Activated CD4-positive, CD25-positive, alpha-beta regulatory T cell (primary cell): ENCODE measurements at places on chromosomes 11 and 22.

DNA sequence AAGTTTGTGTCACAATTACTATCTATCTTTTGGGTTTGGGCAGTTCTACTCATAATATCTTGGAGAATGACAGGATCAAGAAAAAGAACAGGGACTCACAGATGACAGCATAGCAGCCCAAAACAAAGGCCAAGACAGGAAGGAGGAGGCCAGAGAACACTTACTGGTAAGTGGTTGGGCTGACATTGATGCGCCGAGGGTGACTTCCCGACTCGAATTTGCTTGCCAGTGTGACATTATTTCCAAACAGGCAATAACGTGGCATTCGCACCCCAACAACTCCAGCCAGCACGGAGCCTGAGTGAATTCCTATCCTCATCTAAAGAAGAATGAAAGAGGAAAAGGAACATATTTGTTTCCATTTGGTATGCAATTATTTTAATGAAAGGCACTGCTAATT lies 309.9 kb downstream of the GUCY1A2 start:
- no peak for DNase-seq

- no peak for DNase-seq
These were observed 25.4 kb downstream of the YPEL1 start for GRCh38 chr22:21710156-21710555.

DNA sequence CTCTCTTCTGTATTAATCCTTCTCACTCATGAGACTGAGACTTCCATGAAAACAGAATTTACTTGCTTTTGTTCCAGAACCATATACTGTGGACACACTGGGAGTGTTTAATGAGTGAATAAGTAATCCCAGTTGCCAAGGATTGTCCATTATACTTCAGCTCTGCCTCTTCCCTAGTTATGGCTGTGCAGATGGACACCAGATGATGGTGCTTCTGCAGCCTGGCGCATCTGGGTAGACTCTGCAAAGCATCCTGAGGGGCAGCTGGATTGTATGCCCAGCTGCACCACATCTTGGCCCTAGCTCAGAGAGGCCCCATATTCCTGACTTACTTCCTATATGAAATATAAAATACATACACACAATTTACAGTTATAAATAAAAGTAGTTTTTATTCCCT lies 43.5 kb downstream of the DBX1 start:
- no peak for DNase-seq

GRCh38 chr11:66325263-66325671 lies 8.4 kb upstream of the CD248 start:
- DNase-seq, result no peak

GRCh38 chr11:115168229-115168671 lies 336.0 kb downstream of the CADM1 start:
- DNase-seq, result no peak

- DNase-seq, result no peak
These were observed 14.9 kb downstream of the SCYL1 start for GRCh38 chr11:65539744-65540289.

DNA sequence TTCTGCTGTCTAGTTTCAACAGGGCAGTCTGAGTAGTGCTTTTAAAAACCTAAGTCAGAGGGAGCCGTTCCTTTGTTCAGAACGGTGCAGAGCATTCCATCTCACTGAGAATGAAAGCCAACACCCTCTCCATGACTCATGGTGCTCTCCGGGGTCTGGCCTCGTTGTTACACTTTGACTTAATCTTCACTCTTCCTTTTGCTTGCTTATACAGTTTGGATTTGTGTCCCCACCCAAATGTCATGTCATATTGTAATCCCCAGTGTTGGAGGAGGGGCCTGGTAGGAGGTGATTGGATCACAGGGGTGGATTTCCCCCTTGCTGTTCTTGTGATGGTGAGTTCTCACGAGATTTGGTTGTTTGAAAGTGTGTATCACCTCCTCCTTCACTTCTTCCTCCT lies 292.2 kb downstream of the ST3GAL4 start:
- DNase-seq, result no peak

DNA sequence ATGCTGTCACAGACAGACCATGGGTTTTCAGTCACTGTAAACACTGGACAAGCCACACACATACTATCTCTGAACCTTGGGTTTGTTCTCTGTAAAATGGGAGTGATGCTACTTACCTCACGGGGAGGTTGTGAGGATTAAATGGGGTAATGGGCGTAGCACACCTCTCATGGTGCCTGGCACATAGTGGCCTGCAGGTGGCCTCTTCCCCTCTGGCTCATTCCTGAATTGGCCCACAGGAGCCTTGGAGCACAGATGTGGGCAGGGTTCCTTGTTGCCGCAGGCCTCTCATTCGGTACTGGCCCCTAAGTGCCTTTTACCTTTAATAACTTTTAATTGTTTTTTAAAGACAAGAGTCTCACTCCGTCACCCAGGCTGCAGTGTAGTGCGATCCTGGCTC lies 11.7 kb downstream of the MICAL2 start:
- no peak for DNase-seq

DNA sequence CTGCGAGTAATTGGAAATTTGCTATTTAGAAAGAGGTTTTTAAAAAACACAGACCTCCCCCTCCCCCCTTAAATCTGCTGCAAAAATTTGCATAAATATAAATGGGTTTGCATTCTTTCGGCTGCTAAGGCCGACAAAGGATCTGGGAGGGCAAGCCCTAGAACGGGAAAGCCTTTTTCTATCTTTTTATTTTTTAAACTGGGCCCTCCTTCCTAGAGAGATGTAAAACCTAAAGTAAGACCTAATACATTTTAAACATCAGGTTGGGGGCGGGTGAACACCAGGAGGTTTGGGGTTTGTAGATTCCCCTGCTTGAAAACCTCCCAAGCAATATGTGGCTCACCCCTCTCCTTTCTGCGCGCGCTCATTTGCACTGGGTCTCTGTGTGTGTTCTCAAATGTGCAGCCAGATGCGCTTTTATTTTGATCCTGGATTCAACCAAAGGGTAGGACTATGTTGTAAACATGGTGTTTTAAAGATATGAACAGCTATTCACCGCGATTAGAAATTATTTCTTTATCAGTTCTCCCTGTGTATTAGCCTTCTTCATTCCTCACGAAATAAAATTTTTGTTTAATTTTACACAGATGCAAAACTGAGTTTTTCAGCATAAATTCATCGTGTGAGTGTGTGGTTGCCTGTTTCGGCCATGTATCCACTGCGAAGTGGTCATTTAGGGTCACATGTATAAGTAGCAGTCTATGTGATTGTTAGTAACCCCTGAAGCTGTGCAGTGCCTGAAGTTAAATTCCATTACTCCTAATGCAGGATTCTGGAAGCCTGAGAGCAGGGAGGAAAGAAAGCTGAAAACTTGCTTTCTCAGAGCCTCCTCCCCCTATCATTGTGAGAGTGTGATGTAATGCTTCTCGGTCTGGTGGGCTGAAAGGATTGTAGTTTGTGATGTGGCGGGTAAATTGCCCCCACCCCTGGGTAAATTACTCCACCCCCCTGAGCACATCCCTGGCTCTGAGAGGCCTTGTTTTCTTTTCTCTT lies 988 bp downstream of the TNRC6B start:
- DNase-seq, result no peak

DNA sequence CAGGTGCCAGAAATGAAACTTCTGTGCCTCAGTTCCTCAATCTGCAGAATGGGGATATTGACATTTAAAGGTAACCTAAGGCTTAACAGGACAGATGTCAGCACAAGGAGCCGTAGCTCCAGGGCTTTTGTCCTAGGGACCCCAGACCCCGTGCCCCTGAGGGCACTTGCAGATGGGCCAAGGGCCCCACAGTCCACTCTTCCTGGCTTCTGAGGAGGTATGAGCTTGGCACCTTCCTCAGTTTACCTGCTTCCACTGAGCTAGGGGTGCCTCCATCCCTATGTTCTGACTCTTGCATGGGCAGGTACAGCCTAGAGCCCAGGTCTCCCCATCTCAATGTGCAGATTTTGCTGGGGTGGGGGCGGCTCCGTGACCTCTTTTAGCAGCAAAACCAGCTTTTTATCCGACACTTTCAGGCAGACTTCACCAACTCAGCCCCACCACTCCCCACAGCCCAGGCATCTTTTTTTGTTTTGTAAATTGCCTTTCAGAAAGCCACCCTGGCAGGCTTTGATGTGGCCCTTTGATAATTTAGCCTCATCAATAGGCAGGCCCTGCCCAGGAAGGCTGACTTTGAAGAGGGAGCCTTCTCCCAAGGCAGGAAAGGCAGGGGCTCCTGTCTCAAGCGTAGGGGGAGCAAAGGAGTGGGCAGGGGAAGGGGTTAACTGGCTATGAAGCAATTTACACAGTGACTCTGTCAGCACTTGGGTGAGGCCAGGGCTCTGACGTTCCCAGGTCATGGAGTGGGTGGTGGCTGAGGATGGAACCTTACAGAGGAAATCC lies 23.7 kb upstream of the FGF3 start:
- DNase-seq, result no peak

DNA sequence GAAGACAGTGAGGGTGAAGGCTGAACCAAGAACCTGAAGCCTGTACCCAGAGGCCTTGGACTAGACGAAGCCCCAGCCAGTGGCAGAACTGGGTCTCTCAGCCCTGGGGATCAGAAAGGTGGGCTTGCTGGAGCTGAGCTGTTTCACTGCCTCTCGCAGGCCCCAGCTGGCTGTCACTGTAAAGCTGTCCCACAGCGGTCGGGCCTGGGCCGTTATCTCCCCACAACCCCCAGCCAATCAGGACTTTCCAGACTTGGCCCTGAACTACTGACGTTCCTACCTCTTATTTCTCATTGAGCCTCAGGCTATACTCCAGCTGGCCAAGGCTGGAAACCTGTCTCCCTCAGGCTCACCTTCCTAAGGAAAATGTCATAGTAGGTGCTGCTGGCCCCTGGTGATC lies 4.1 kb downstream of the PPP1CA start:
- no peak for DNase-seq

GRCh38 chr22:22420580-22420979 lies 88.0 kb downstream of the ZNF280B start:
- no peak for DNase-seq

- no peak for DNase-seq
These were observed 8.5 kb downstream of the BIK start for GRCh38 chr22:43118953-43119458.

GRCh38 chr11:1129611-1130160 lies 28.1 kb upstream of the MUC5AC start:
- no peak for DNase-seq

GRCh38 chr11:113272281-113272680 lies 42.1 kb upstream of the TTC12 start:
- no peak for DNase-seq

DNA sequence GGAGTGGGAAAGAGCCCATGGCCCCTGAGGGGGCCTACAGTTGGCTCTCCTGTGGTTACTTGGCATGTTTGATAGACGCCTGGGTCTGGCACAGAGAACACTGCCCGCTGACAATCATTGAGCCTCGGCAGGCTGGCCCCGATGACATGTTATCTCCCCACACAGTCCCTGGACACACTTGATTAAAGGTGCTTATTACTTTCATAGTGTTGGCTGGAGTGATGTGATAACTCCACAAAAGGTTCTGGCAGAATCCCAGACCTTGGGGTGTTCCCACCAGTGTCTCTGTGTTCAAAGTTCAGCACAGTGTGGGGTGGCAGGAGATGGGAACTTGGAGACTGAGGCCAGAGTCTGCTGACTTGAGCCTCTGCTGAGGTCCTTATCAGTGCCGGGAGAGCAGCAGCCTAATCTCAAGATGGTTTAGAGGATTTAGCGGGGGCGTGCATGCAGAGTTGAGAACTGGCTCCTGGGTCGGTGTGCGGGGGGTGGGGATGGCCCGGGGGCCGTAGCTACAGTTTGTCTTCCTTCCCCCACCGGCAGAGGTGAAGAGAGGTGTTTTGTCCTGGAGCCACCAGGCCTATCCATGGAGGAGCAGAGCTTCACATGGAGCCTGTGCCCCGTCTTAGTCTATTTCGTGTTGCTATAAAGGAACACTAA lies 22.5 kb downstream of the PARVB start:
- no peak for DNase-seq

DNA sequence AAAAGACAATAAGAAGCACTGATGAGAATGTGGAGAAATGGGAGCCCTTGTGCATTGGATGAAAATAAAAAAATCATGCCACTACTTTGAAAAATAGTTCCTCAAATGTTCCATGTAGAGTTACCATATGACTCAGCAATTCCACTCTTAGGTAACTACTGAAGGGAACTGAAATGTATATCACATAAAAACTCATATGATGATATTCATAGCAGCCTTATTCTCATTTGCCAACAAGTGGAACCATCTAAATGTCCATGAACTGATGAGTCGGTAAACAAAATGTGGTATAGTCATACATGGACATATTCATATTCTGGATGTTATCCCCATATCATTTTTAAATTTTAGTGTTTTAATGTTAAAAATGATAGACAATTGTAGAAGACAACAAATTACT lies 3.5 kb downstream of the KRTAP5-9 start:
- no peak for DNase-seq

GRCh38 chr11:6799402-6799801 lies at the start of gene OR6A2:
OR6A2 (minus strand) TSS chr11:6799689; CDS start chr11:6795708, 3,981 bp downstream.
- no peak for DNase-seq

DNA sequence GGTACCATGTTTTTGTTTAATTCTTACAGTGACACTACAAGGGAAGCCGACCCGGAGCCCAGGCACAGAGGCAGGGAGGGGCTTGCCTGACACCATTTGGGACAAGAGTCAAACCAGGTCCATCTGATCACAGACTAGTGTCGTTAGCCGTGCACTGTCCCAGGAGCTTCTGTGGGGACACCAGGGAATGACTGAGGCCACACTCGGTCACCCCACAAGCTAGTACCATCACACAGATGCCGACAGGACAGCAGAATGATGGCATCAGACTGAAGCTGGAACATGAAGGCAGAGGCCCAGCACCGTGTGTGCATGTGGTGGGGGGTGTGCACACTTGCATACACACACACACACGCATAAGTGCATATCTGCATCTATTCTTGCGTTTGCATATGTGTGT lies 61.5 kb upstream of the NECTIN1 start:
- no peak for DNase-seq

DNA sequence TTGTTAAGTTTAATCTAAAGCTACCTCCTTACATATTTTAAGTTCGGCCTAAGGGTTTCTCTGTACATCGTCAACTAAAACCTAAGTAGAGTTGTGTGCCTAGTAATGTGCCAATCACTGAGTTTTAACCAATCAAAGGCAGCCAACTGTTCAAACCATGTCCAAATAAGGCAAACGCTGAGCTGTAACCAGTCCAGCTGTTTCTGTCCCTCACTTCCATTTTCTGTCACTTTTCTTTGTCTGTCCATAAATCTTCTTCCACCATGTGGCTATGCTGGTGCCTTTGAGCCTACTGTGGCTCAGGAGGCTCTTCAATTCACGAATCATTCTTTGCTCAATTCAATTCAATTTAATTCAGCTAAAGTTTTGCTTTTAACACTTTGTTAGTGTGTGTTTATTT lies 13.9 kb upstream of the ATXN10 start:
- DNase-seq, result no peak

GRCh38 chr11:100624346-100624745 lies 62.7 kb upstream of the ARHGAP42 start:
- DNase-seq, result no peak

GRCh38 chr11:62876712-62877111 lies 4.0 kb upstream of the SLC3A2 start:
- DNase-seq, result no peak

GRCh38 chr11:17298302-17298701 lies 21.8 kb downstream of the NUCB2 start:
- DNase-seq, result no peak

- DNase-seq, result no peak
These were observed 1917.5 kb downstream of the LRRC4C start for GRCh38 chr11:39541945-39542351.

- no peak for DNase-seq
These were observed 120.3 kb upstream of the ANO1 start for GRCh38 chr11:69957849-69958248.

GRCh38 chr11:25485315-25485714 lies 846.6 kb upstream of the ANO3 start:
- no peak for DNase-seq

- no peak for DNase-seq
These were observed 771.4 kb downstream of the BRD1 start for GRCh38 chr22:49056301-49056700.
